Stimulated activated CD8-positive, alpha-beta memory T cell treated with anti-CD3 and anti-CD28 coated beads, Interleukin-15, amount 100 ng/mL, for 24 hours (primary cell): ENCODE measurements at places on chromosomes 2 and 18.

- DNase-seq: no peak
These were observed 10.1 kb downstream of the RPL31 start for GRCh38 chr2:101012054-101012705.

DNA sequence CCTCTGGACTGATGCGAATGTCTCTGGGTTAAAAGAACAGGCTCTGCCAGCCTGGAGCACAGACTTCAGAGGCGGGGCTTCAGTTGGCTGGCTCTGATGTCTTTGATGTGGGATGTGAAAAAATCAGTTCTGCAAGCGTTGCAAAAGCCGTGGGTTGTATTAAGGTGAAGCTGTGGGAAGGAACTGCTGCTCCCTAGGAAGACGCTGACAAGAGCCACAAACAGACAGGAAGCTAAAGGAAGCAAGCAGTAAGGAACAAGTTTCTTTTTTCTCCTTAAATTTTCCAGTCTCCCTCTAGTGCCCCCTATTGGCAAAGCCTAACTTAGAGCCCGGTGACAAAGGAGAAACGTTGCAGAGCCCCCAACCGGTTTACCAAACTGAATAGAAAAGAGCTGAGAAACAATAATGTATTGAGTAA is 239.0 kb downstream of the CCDC178 start:
- DNase-seq: no peak

- no peak for DNase-seq
These were observed 35.4 kb upstream of the COL6A3 start for GRCh38 chr2:237449193-237449881.

DNA sequence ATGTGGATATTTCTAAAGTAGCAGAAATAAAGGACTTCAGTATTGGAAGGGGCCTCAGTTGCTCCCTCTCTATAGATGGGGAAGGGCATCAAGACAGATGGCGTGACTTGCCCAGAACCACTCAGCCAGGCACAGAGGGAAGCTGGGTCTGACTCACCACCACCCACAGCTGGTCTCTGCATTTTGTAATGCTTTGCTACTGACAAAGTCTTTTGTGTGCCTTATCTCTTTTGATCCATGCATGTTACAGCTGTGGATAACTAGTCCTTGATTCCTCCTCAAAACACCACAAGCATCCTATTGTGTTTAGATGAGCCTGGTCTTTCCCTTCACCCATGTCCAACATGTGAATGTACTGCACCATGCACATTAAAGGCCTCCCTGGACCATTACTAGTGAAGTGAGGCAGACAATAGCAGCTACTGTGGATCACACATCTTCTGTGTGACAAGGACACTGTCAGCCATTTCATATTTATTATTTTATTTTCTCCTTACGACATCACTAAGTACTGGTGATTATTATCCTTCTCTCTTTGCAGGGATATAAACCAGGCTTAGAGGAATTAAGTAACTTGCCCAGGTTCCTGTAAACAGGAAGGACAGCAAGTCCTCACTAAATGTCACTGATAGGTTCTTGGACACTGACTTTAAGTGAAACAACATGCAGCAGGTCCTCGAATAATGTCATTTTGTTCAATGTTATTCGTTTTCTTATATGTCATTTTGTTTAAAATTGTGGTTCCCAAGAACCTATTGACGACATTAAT is 29.6 kb upstream of the IL37 start:
- no peak for DNase-seq

GRCh38 chr2:234363647-234364294 is 133.1 kb downstream of the ARL4C start:
- DNase-seq: no peak

DNA sequence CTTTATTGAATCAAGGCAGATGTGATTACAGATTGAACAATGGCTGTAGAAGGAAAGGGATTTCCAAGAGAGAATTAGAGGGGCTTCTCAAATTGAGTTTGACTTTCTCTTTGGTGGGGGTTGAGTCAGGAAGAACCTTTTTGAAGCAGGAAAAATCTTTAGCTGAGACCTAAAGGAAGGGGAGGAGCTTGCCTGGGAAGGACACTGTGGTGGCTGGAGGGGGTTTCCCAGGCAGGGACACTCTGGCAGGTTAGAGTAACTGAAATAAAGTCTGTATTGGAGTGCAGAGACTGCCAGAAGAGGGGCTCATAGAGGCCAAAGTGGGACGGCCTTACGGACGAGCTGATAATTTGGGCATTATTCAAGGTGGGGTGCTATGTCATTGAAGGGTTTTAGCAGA is 69.3 kb downstream of the NEDD4L start:
- DNase-seq: no peak

GRCh38 chr2:133324150-133324561 is 244.1 kb downstream of the NCKAP5 start:
- no peak for DNase-seq

DNA sequence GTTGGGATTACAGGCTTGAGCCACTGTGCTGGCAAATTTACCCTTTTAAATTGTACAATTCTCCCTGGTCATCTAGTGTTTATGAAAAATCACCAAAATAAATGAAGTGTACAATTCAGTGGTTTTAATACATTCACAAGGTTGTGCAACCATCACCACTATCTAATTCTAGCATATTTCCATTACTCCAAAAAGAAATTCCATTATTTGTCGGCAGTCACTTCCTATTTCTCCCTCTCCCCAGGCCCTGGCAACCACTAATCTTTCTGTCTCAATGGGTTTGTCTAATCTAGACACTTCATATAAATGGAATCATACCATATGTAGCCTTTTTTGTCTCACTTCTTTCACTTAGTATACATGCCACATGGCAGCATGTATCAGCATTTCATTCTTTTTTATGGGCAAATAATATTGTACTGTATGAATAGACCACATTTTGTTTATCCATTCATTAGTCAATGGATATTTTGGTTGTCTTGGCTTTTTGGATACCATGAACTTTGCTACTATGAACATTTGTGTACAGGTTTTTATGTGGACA is 12.6 kb upstream of the POLE4 start:
- DNase-seq: no peak

- no peak for DNase-seq
These were observed 57.5 kb downstream of the MCFD2 start for GRCh38 chr2:46857871-46858701.

GRCh38 chr2:75787532-75788132 is 76.9 kb upstream of the GCFC2 start:
- DNase-seq: no peak

DNA sequence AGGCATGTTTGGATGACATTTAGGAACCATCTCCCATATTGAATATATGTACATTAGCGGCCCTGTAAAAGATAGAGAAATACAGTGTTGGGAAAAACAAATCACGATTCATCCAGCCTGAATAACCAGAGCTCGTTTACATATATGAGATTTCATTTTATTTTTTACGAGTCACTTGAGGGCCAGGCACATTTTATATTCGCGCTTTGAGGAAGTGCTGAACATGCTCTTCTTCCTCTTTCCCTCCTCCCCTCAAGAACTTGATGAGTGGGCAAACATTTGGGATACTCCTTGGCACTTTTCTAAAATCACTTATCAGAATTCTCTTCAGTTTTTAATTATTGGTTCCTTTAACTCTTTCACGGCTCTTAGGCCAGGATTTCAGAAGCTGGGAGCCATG is 268.0 kb upstream of the TANK start:
- DNase-seq: no peak

- no peak for DNase-seq
These were observed 30.9 kb upstream of the ICOS start for GRCh38 chr2:203905656-203906055.

GRCh38 chr2:207224791-207225482 is 59.2 kb upstream of the KLF7 start:
- no peak for DNase-seq

GRCh38 chr2:241770936-241771285 is 5.7 kb upstream of the GAL3ST2 start:
- no peak for DNase-seq

DNA sequence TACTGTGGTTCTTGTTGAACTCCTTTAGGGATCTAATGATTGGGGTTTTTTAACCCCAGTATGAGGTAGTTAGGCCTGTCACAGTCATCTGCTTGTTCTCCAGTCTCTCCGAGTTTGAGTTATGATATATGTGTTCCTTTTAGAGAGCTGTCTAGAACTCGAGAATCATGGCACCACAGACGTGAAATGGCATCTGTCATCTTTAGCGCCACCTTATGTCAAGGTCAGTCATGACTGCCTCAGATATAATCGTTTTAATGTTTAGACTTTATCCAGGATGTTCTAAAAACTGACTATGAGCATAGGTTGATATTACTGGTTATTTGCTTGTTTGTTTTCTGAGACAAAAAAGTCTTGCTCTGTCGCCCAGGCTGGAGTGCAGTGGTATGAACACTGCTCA is 112.2 kb downstream of the CEP192 start:
- no peak for DNase-seq

DNA sequence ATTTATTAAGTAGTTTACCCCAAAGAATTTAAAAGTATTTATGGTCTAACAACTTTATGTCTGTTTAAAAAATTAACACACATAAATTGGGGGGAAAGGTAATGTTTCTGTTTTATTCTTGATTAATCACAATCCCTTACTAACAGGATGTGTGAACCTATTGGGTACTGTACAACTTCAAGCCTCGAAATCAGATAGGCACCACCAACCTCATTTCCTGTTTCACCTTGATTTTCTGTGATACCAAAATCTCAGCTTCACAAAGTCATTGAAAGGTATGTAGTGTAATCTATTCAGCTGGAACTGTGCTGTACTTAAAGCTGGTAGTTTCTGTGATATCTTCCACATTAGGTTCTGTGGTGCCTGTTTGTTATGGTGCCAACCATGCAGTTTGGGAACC is 4.0 kb downstream of the RNMT start:
- DNase-seq: no peak

- no peak for DNase-seq
These were observed 140.0 kb downstream of the MEIS1 start for GRCh38 chr2:66574701-66575624.

GRCh38 chr2:5373200-5373599 is 319.0 kb upstream of the SOX11 start:
- no peak for DNase-seq

DNA sequence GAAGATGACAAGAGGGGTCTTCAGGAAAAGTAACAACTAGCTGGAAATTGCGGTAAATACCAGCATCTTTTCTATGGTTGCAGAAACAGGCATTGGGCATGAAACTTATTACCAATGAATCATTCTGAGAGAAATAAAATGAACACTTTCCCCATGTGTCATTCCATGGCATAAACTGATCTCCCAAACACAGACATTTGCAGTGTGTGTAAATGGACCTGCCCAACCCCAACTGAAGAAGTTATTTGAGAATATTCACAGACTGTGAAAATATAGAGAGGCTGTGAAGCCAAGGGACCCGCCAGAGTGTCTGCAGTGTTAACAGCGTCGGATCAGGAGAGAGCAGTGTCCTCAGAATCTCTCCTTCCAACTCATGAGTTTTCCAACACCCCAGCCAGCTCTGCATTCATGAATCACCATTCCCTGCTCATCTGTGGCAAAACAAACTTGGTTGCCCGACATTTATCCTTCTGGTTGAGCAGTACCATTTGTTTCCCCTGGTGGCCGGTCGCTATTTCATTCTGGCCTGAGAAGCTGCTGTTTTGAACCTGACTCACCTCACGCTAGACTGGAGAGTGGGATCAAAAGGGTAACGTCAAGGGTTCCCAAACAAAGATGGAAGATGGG is 238.4 kb downstream of the PID1 start:
- DNase-seq: no peak

- no peak for DNase-seq
These were observed 13.4 kb upstream of the CELF4 start for GRCh38 chr18:37578886-37579513.

- no peak for DNase-seq
These were observed 49.9 kb downstream of the PLEKHA3 start for GRCh38 chr2:178530131-178530530.

GRCh38 chr2:109407276-109408042 is 206.3 kb downstream of the SEPTIN10 start:
- no peak for DNase-seq

DNA sequence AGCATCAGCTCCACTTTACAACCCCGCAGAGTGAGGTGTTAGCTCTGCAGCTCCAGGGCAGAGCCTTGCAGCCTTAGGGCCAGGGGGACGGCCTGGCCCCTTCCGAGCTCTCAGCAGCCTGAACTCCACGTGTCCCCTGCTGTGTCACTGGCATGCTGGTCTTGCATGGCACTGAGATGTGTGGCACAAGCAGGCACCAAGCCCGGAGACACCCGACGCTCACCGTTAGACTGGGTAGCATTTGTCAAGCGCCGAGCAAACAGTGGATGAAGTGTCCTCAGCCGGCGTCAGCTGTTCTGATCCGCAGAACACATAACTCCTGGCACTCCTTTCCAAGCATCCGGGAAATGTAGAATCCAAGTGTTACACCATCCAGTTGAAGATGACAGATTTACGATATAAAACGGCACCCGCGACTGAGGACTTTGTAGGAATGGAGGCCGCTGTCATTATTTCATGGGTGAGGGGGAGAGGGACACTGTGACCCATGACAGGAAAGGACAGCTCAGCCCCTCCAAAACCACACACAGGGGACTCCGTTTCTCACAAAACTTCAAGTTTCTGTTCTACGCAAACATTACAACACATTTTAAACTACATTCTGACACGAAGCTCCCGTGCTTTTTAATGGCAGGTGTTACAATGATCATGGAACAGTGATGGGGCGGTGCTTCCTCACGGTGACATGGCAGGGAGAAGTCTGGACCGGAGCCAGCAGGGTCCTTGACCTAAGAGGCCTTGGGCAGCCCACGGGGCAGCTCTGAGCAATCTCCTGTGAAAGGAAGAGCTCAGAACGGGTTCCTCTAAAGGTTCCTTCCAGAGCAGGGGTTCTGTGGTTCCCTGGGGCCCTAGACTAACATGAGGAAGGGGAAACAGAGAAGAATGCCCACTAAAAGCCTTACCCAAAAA is 89.4 kb downstream of the HDAC4 start:
- DNase-seq: no peak

DNA sequence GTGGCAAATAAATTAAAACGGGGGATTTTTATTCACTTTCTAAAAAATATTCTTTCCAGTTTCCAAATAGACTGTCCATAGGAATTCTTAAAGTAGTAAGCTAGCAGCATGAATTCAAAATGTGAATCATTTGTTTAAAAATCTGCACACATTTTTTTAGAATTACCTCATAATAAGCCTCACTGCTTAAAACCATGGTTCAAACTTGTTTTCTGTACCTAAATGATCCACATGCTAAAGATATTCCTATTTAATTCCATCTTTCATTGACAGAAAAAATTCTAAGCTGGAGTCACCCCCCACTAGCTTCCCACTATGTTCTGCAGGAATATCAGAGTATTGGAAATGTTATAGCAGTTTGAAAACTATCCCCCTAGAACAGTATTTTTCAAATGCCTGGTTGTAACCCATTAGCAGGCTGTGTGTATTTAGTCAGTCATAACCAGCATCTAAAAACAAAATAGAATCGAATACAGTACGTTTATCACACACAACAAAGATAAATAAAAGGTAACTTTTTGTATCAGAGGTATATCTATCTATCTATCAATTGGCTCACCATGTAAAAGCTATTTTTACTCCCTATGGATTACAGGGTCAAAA is 11.2 kb upstream of the IKZF2 start:
- no peak for DNase-seq

DNA sequence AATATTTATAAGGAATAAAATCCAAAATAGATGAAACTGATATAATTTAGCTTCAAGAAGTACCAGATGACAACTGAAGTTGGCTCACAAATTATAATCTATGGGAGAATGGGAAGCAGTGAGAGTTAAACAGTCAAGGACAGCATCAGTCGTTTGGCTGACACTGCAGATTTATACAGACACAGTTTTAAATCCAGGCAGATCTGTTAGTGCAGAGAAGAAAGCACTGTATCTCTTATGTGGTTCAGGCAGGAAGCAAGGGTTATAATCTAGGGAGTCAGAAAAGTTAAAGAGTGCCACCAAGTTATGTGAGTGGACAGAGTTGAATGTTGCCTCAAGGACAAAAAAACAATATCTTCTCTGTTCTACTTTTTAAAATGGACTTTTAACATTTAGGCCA is 880.2 kb downstream of the TSN start:
- DNase-seq: no peak
